ENCODE measurements at places on chromosomes 2 and 18.

DNA sequence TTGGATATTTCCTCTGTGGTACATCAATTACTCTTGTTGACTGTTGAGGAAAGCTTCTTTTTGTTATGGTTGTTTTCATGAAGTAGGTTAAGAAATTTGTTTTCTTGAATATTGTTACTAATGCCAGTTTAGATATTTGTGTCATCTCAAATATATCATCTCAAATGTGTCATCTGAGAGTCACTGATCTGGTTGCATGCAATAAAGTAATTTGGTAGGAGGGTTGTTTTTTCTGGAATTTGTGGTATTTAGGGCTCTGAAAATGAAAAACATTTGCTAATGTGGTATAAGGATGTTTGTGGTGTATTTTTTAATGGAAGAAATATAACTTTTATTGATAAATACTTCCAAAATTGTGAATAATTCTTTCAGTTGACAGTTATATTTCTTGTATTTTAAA is 117.7 kb downstream of the GREB1L start:
- DNase-seq = no peak

GRCh38 chr2:24919037-24919505 is 966 bp downstream of the ADCY3 start:
- no peak for DNase-seq

DNA sequence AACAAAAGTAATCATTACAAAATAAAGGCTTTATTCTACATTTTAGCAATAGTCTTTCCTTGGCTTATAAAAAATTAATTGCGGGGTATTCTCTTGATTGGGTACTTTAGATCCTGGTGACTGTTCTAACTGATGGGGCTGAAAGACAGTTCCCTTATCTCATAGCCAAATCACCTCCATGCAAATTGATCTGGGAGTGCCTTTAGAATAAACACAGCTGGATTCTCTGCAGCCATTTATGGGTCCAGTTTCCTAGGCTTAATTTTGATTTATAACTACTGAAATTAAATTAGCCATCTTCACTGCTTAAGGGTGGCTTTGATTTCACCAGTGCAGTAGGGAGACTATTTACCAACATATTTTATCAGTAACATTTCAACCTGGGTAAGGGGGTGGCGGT is 337.1 kb downstream of the NRXN1 start:
- DNase-seq = no peak

DNA sequence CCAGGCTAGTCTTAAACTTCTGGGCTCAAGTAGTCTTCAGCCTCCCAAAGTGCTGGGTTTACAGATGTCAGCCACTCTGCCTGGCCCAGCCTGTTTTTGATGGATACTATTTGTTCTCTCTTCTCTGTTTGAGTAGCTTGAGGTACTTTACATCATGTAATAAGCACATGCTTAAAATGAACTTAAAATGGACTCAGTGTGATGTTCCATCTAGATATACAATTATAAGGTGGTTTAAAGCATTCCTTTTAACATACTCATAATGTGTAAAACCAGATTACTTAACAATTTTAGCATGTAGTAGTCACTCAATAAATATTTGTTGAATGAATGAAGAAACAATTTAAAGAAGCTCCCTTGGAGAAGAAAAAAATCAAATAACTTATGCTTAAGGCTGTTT is 9.6 kb downstream of the PTPRM start:
- peak; percentile 48 for DNase-seq

GRCh38 chr2:3759331-3759730 is 56.0 kb downstream of the DCDC2C start:
- no peak for DNase-seq

- peak; percentile 41 for DNase-seq
These were observed 2.5 kb upstream of the CNDP2 start for GRCh38 chr18:74493689-74494088.

DNA sequence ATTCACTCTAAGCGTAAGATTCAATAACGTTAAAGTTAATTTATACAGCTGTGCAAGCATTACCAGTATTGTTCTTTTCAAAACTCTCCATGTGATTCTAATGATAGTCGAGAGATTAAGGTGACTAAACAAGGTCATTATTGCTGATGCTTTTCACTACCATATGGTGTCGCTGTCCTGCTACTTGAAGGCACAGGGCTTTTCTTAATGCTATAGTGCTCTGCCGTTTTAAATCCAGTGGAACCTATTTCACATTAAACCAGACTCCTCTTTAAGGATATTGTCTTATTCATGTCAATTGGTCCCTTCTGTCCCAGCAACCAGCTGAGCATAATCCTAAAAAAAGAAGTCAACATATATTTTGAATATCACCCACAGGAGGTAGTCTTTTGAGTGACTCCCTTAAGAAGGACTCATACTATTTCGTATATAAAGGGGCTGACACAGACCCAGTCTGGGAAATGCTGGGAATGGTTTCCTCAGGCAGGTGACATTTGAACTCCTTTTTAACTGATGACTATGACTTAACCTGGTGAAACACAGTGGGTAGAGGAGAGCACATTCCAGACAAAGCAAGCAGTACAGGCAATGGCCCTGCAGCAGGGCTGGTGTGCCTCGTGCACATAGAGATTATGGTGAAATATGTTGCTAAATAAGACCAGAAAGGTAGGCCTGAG is 53.9 kb upstream of the CYTIP start:
- peak; percentile 43 for DNase-seq

DNA sequence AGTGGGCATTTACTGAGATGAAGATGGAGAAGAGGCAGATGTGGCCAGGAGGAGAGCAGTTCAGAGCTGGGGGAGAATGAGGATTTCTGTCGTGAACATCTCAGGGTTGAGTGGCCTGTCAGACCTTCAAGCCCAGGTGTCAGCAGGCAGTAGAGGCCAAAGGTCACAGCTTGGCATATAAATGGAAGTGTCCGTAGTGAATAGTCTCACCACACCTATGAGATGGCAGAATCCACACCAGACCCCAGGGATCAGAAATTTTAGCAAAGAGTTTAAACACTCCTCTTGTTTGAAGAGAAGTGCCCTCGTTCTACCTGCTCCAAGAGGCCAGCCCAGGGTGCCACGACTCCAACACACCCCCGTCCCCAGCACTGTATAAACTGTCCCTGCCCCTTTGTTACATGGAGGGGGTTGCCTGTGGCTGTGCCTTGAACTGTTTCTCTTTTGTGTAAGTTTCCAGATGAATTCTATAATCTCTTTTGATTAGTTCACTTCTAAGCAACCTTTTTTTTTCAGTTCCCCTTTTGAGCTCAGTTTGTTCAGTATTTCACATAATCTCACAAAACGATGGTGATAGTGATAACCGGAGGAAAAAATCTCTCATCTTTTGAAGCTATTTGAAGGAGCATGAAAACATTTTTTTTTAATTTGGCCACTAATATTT is 69.0 kb upstream of the TTC39C start:
- DNase-seq = no peak

- no peak for DNase-seq
These were observed 223.5 kb downstream of the NEDD4L start for GRCh38 chr18:58267493-58267892.

GRCh38 chr2:48733067-48733503 is 22.4 kb downstream of the LHCGR start:
- no peak for DNase-seq

DNA sequence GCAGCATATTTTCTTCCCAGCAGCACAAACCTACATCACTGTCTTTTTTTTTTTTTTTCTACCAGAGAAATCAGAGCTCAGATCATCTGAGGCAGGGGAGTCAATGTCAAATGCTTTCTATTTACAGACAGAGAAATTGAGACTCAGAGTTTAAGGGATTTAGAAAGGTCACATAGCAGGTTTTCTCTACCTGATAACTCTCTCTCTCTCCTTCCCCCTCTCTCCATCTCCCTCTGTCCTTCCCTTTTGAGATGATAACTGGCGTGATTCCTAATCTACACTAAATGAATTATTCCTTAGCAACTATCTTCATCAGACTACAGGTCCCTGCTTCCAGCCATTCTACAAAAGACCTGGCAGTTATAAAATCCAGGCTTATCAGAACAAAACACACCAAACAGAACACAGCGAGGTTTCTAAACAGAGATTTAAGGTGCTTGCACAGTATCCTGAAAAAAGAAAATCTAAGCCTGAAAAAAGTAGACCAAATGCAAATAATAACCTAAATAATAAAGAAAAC is 161.6 kb upstream of the PKDCC start:
- DNase-seq = no peak

- DNase-seq = no peak
These were observed 466.9 kb upstream of the HNRNPA3 start for GRCh38 chr2:176745543-176746200.

DNA sequence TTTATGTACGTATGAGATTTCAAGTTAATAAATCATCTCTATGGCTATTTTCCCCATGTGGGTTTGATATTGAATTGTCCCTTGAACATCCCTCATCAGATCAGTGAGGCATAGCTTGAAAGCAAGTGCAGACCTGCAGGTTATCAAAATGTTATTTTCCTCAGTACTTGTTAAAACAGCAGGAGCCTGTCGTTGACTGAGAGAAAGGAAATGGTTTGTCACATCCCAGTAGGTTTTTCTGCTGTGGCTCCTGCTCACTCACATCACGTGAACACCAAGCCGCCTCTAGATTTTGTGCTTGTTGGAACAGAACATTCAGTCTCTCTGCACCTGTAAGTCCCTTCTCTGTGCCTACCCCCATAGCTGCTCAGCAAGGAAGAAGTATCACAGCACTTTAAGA is 340.3 kb downstream of the CELF4 start:
- no peak for DNase-seq

- DNase-seq = peak; percentile 6
These were observed 593 bp upstream of the ACTR2 start for GRCh38 chr2:65227020-65227455.

DNA sequence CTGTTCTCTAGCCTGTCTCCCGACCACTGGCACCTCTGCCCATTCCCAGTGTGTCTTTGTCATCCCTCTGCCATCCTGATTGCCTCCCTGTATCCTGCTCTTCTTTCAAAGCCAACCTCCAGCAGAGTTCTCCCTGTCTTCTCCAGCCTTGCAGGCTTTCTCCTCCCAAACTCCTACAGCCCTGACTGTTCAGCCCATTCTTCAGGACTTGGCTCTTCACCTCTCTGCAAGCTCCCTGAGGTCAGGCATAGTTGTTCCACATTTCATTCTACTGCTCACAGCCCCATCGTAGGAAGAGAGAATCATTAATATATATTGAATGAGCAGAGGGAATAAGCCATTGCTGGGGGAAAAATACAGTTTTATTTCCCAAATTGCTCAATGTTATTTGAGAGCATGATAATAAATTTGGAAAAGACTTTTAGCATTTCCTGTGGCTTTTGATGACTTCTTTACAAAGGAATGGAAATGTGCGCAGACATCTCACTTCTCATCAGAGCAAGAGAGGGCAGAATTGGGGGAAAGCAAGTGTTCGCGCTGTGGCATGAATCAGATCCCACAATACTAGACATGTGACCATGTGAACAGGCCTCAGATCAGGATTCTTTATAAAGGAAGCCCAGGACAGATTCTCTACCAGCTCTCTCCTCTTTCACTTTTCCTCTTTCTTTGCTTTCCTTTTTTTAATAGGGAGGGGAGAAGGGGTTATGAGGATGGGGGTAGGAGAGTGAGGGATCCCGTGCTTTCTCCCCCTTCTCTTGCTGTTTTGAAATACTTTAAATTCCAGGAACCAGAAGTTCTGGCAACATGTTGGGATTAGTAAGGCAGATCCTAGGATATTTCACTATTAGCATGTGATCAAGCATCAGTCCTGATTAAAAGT is 37.4 kb downstream of the EPAS1 start:
- DNase-seq = peak; percentile 86

GRCh38 chr2:28445448-28446258 is 50.2 kb upstream of the PLB1 start:
- peak; percentile 96 for DNase-seq

DNA sequence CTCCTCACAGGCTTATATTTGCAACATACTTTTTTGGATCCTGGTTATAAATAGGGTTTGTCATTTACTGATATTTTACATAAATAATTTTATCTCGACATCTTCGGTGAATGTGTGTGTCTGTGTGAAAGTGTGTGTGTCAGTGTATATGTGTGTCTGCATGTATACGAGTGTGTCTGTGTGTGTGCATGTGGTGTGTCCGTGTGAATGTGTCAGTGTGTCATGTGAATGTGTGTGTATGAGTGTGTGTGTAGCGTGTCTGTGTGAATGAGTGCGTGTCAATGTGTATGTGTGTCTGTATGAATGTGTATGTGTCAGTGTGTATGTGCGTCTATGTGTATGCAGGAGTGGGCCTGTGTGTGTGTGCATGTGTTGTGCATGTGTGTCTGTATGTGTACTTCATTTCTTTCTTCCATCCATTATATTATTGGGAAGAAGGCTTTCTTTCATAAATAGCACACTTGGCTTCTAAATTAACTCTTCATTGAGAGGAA is 161.6 kb downstream of the ST6GAL2 start:
- no peak for DNase-seq

DNA sequence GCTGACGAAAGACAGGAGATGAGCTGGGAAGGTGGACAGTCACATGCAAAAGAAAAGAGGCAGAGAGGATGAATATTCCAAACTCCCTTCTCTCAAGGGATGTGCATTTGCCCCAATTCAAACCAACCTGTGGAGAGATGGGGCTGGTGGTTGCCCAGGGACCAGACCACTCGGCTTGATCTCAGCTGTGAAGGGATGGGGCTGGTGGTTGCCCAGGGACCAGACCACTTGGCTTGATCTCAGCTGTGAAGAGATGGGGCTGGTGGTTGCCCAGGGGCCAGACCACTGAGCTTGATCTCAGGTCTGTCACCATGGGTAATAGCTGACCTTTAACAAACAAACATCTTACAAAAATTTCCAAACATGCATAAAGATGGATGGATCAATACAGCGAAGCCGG is 42.5 kb upstream of the SALL3 start:
- DNase-seq = no peak

GRCh38 chr2:98269274-98269673 is 77.0 kb upstream of the CNGA3 start:
- peak; percentile 52 for DNase-seq

DNA sequence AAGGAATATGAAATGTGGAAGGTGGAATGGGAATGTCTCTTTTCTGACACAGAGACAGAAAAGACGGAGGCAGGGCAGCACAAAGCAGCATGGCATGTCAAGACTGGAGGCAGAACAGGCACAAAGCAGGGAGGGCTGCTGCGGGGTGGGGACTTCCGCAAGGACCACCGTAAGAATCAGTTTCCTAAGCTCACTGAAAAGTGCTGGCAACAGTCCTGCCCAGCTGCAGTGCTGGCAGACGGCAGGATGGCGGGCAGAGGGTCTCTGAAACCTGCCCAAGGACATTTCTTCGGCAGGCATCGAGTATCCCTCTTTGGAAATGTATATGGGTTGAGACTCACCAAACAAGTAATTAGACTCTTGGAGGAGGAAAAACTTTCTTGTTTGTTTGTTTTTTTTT is 54.9 kb downstream of the FAM178B start:
- no peak for DNase-seq

GRCh38 chr2:218896501-218897393 is 16.1 kb downstream of the WNT10A start:
- DNase-seq = peak; percentile 80

GRCh38 chr2:202510911-202511310 is 123.9 kb upstream of the FAM117B start:
- no peak for DNase-seq

DNA sequence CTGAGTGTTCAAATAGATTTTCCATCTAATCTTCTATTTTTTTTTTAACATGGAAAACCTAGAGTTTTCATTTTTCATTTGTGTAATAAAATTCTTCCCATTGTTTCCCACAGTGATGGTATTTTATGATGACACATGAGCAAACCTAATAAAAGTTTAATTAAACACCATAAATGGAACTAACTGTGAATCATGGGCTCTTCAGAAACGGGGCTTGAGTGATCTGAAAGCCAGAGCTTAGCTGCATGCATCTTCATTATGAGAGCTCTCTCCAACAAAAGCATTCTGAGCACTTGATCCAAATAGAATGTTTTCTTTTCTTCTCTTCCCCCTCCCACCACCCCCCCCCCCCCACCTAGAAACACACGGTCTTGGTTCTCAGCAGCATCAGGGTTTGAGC is 82.1 kb upstream of the REV1 start:
- DNase-seq = no peak

Data from RPMI7951 (cell line).